ENCODE measurements at places on chromosomes 7 and 10.

DNA sequence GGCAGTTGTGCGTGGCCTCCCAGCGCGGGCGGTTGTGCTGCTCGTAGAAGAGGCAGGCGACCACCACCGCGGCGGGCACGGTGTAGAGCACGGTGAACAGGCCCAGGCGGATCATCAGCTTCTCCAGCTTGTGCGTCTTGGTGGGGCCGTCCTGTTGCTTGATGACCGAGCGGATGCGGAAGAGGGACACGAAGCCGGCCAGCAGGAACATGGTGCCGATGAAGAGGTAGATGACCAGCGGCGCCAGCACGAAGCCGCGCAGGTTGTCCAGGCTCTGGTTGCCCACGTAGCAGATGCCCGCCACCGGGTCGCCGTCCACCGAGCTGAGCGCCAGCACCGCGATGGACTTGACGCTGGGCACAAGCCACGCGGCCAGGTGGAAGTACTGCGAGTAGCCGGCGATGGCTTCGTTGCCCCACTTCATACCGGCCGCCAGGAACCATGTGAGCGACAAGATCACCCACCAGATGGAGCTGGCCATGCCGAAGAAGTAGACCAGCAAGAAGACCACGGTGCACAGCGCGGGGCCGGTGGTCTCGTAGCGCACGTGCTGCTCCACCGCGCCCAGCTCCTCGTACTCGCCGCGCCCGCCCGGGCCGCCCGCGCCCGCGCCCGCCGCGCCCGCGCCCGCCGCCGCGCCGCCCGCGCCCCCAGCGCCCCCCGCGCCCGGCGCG is 2.2 kb downstream of the FZD8 start:
- DNase-seq, result no peak

- DNase-seq, result no peak
Observed at GRCh38 chr7:2861509-2861908, 17.4 kb upstream of the GNA12 start.

GRCh38 chr10:94293354-94293753 is 69.4 kb downstream of the NOC3L start:
- no peak for DNase-seq

GRCh38 chr10:117075064-117075463 is 63.0 kb downstream of the VAX1 start:
- DNase-seq, result no peak

GRCh38 chr10:75612904-75613684 is 181.7 kb downstream of the LRMDA start:
- peak; percentile 50 for DNase-seq

DNA sequence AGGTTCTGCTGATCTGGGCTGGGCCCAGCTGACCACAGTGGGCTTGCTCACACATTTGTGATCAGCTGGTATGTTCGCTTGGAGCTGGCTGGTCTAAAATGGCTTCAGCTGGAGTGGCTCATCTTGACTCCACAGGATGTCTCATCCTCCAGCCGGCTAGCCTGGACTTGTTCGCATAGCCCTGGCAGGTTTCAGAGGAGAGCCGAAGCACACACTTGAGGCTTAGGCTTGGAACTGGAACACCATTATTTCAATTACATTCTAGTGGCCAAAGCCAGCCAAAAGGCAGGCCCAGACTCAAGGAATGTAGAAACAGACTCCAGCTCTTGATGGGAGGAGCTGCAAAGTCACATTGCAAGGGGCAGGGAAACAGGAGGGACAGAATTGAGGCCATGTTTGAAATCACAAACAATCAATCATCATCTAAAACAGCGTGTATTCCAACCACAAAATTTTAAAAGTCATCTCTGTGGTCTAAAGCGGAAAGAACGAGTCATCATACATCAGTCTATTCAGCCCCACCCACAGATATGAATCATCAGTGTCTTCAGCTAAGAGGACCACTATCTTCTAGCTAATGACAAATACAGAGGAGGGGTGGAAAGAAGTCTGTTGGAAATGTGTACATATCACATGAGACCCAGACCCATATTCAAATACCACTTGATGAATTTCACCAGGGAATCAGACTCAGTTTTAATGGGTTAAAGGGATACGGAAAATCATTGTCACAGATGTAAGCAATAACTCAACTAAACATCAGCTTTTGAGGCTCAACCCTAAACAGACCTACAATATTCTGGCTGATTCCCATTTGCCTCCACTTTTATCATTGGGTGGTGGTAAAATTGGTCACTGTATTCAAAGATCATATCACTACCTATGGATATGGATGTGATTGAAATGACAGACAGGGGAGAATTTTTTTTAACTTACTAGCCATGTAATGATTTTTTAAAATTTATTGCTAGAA is 139.0 kb upstream of the MKLN1 start:
- DNase-seq, result peak; percentile 42

- DNase-seq, result no peak
Observed at GRCh38 chr7:44431091-44431608, 59.3 kb downstream of the NUDCD3 start.

Measured in GDM1 (cell line).